Neural crest cell (in vitro differentiated cells): ENCODE measurements at places on chromosomes 4 and X.

GRCh38 chr4:38577462-38577861 is 86.5 kb upstream of the KLF3 start:
- no peak for DNase-seq

DNA sequence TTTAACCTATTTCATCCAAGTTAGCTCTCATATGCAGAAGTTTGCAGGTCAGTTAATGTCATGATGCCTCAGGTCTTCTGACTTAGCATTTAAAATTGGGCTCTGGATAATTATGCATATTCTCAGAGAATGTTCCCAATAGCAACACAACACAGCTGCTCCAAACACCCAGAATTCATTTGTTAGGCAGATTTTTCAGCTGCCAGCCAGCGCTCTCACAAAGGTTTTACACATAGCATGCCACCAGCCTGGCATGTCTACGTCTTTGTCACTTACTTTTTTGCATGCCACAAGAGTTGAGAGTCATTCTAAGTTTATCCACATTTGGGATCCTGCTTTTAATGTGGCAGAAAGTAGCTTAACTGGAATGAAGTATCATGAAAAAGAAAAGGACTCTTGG is 84.8 kb downstream of the LIMCH1 start:
- DNase-seq = no peak

- DNase-seq = no peak
Observed at GRCh38 chr4:115562506-115562905, 449.1 kb upstream of the NDST4 start.

DNA sequence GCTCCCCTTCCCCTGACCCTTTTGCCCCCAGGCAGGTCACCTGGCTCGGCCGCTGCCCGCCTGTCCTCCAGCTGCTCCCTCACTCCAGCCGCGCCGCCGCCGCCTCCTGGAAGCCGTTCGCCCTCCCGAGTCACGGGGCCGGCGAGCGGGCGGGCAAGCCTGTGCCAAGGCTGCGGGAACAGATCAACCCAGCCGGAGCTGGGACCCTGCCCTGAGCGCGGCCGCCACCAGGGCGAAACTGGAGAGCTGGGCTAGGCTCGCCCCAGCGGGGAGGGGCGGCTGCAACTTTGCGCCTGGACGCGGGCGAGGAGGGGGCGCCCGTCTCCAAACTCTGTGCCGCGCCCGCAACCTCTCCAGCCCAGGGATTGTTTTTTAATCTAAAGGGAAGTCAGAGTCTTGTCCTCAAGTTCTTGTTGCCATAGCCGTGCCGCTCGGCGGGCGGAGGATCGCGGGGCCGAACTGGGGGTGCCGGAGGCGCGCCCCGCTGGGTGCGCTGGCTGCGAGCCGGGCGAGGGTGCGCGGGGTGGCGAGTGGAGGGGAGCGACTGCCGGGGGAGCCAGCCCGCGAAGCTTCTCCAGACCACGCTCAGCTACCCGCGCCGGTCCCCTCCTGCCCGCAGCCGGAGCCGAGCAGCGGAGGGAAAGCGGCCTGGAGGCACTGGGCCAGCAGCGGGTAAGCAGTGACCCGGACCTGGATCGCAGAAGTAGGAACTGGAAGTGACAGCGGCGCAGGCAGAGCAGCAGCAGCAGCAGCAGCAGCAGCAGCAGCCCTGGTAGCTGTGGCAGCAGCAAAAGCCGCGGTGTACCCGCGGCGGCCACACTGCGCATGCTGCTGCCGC is 13.4 kb downstream of the ARHGEF6 start:
- DNase-seq = peak; percentile 37

GRCh38 chrX:153981771-153982533 is 9.4 kb downstream of the TMEM187 start:
- DNase-seq = no peak

GRCh38 chr4:142202404-142203332 is 566.3 kb downstream of the IL15 start:
- no peak for DNase-seq

DNA sequence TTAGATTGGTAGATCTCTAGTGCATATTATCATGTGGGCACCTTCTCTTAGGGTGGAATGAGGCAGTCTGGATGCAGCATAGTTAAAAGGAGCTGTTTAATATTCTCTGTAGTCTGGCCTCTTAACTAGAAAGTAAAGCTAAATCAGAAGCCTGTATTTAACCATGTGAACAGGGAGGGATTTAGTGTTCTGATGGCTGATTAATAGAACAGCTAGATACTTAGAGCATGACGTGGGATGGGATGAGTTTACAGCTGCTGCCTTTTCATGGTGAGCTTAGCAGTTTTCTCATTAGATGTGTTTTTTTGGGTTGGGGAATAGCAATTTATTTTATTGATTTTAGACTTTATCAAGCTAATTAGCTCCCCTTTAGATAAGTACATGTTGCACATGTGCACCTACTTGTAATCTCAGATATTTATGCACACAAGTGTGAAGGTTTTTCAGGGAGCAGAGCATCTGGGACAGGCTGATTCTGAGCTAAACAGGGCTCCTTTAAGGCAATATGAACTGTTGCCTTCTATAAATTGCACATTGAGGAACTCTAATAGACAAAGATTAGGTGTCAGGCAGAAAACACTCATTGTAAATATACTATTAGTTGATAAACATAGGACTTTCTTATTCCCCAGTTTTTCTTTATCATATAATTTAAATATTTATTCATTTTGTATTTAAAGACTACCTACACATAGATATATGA is 34.1 kb downstream of the YIPF6 start:
- no peak for DNase-seq

DNA sequence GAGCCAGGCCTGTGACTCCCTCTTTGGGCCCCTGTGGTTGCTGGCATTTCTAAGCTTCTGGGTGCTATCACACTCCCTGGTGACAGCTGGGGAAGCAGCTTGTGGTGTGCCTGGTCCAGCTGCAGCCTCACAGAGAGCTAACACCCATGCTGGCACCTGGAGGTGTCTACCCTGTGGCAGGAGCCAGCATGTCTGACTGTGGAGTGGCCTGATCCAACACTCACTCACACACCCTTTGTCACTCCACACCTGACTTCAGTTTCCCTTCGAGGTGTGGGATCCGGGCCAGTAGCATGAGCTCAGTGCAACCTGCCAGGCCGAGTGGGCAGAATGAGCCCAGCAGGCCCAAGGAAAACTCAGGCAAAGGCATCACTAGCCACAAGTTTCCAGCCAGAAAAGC is 67.5 kb downstream of the TECRL start:
- DNase-seq = no peak

- no peak for DNase-seq
Observed at GRCh38 chrX:153974003-153974725, 1.6 kb downstream of the TMEM187 start.

- peak; percentile 51 for DNase-seq
Observed at GRCh38 chrX:97860226-97860625, 976.5 kb downstream of the RPA4 start.

DNA sequence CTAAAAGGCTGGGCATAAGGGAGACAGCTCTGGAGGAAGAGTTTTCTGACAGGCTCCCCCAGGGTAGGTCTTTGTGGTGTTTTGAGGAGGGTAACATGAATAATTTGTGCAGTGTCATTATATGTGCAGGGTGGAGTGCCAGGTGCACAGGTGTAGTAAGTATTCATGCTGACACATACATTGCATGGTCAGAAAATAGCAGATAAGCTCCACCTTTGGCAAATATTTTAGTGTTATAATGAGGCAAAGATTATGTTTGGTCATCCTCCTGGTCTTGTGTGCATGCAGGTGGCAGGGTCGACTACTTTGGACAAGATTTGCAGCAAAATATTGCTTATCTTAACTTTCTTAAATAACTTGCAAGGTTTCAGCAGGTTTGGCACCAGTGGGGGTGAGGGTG is 910.4 kb upstream of the PCDH10 start:
- no peak for DNase-seq

DNA sequence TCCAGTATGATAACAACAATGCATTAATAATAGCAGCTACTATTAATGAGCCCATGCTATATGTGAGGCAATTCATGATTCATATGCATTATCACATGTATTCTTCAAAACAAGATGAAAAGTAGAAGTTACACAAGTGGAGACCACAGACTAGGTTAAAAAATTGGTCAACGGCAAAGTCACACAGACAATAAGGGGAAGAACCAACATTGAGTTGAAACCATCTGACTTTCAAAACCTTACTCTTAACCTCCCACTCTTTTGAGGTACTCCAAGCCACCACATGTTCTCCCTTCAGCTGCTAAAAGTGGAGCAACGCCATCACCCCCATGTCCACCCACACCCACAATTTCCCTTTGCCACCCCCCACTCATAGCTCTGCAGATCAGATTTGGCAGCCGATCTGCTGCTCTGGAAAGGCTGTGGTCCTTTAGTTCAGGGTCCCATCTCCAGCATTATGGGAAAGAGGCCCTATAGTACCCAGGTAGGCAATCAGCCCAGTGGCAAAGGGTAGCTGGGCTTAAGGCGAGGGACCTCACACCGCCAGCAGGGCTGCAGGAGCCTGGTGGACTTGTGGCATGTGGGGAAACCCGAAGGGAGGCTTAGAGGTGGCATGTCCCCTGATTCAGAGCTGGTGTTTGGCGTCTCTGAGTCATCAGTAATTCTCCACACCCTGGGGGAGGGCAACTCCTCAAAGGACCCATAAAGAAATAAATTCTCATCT is 33.5 kb upstream of the CYBB start:
- no peak for DNase-seq

DNA sequence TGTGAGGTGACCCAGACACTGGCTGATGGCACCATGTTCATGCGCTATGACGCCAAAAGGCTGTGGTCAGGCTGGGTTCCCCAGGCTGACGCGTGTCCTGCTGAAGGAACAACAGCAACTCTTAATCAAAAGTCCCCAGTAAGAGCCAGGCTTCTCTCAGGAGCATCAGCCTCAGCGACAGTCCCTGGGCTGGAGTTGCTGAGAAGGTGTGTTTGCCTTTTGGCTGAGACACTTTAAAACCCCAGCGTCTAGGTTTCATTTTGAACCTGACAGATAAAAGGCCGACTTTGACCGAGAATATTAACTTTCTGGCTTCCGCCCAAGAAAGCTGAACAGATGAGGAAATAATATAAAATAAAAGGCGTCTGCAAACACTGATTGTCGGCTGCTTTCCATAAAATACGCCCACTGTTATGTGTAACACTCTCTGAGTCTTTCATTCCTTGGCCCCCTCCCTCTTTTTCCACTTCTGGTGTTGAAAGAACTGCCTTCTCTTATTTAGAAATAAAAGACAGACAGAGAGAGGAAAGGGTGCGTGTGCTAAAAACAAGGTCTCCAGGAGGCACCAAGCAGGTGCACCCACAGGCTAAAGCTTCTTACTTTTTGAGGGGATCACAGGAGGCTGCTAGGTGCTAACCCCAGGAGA is 373.6 kb downstream of the MID1IP1 start:
- no peak for DNase-seq

GRCh38 chrX:1212532-1212931 is at the start of gene CRLF2:
Gene CRLF2 (minus strand): TSS chrX:1212649. CDS start chrX:1212634, 15 bp downstream.
- no peak for DNase-seq

GRCh38 chrX:24423960-24424359 is 41.1 kb upstream of the PDK3 start:
- DNase-seq = no peak

DNA sequence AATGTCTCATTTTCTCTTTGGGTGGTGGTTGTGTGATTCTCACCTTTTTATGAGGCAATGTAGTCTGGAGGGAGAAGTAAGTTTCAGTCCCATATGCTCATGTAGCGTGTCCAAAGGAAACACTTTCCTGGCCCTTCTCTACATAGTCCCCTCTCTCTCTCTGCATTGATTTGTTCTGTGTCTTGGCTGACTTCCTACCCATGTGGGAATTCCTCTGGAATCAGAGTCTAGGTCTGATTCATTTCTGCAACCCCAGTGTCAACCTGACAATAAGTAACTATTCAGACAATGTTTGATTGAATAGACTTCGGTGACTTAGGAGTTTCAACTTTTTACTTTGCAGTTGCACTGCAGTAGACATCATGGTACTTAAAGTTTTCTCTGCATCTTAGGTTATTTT is 2.7 kb upstream of the ALAS2 start:
- DNase-seq = no peak

DNA sequence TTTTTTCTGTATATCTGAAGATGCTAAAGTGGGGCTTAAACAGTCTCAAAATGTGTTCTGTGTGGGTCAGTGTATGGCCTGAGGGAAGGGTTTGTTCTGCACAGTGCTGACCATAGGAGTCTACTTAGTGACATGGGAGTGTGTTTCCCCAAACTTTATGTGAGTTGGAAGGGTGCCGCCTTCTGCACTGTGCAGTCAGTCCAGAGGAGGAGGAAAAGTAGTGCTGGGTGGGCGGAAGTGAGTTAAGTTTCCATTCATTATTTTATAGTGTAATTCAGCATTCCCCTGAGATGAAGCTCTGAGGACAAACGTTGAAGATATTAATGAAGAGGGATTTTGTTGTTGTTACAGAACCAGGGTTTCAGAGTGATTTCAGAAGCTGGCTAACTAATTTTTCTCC is 2.9 kb downstream of the CHST7 start:
- no peak for DNase-seq

GRCh38 chrX:31136144-31136611 is 64.3 kb upstream of the FTHL17 start:
- no peak for DNase-seq

GRCh38 chr4:18389115-18389514 is 367.6 kb upstream of the LCORL start:
- no peak for DNase-seq
